ENCODE measurements at places on chromosomes 2 and 18.

- DNase-seq: peak; percentile 62
These were observed 29.8 kb downstream of the TOGARAM2 start for GRCh38 chr2:29010946-29011345.

DNA sequence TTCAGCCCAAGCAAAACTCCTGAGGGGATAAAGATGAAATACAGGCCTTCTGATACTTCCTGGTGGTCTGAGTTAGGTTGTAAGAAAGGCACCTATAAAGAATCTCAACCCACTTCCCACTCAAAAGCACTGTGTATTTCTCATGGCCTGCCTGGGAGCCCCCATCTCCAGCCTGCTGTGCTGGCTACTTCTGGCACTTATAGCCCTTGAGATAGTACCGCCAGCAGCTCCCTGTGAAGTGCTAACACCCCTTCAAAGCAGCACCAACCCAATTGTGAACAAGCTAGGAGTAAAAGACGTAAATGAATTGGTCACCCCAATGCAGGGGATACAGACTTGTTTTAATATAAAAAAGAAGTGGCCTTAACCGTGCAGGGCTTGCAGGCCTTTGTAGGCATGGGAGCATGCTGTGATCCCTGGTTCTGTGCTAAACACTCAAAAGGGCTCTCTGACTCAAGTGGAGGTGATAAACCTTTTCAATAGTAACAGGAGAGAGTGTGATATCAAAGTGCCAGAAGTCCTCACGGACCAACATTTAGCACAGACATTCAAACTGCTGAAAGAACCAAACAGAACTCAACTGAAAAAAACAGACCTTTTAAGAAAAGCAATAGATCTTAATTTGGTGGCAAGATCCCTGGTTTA lies 80.8 kb downstream of the RTN4 start:
- no peak for DNase-seq

DNA sequence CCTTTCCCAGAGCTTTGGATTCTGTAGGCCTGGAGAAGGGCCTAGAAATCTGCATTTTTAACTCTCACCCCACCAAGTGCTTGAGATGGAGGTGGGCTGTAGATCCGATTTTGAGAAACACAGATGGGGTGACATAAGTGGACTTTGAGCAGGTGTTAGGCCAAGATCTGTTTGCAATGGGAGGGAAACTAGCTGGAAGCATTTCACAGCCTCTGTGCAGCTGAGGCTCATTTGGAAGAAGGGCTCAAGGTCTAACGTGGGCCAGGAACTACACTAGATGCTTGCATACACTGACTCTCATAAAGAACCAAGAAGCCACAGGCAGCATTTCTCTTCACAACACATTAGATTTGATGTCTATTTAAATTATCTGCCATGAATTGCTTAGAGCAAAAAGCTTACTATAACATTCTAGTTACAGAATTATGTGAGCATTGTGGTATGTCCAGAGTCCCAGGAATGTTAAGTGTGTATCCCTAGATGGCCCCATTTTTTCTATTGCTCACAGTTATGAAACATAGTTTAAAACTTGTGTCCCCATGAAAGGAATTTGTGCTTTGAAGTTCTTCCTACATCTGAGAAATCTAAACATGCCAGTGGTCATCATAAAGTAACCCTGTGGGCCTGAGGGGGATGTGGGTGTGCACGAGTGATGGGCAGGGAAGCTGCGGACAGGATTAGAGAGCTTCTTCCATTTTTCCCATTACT lies 77.2 kb downstream of the CD28 start:
- DNase-seq: no peak

GRCh38 chr2:229371086-229371485 lies 100.0 kb upstream of the PID1 start:
- DNase-seq: no peak

DNA sequence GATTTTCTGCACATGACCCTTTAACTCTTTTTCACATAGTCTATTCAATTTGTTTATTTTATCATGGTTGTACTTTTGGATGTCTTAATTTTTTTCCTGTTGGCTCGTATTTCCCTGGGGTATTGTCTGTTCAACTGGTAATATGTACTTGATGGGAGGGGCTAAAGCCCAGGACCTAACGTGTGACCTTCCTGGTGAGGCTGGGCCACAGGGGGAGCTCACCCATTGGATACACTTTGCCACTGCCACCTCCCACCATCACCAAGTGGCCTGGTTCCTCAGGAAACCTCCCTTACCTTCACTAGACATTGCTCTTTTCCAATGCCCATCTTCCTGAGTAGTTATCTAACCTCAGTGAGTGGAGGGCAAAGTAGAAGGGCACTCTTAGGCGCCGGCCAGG lies 143.9 kb upstream of the LTBP1 start:
- no peak for DNase-seq

- no peak for DNase-seq
These were observed 38.1 kb downstream of the ME2 start for GRCh38 chr18:50917021-50917420.

- peak; percentile 77 for DNase-seq
These were observed 38.6 kb upstream of the NOTO start for GRCh38 chr2:73163483-73164367.

GRCh38 chr2:24816884-24817283 lies 23.7 kb downstream of the CENPO start:
- DNase-seq: no peak

GRCh38 chr2:223894009-223894408 lies 51.1 kb downstream of the WDFY1 start:
- no peak for DNase-seq

DNA sequence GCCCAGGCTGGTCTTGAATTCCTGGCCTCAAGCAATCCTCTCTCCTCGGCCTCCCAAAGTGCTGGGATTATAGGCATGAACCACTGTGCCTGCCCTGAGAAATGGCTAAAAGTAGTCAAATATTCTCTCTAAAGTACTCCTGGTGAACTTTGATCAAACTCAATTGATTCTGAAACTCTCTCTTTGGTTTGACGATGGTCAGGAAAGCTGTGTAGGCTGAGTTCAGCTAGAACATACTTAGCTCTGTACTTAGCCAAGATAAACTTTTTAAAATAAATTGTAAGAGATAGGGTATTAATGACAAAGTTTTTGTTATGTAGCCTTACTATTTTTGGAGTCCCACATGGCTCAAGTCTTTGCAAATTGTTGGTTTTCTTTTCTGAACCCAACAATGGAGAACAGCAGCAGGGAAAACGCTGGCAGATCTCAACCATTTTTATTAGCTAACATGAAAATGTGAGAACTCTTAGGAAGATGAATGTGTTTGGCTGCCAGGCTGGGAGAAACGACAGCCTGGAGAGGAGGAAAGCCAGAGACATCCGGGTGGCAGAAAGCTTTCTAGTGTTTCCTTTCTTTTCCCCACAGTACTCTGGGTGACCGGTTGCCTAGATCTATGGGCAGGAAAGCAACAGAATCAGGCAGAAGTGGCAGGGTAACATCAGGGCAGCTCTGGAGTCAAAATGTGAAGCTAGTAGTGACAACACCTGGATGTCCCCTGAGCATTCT lies 193.0 kb upstream of the LHCGR start:
- DNase-seq: no peak

- no peak for DNase-seq
These were observed 195.7 kb upstream of the SESTD1 start for GRCh38 chr2:179460181-179460929.

GRCh38 chr18:62713651-62714247 lies 1.6 kb upstream of the PHLPP1 start:
- no peak for DNase-seq

- peak; percentile 34 for DNase-seq
These were observed 22.1 kb downstream of the ABHD3 start for GRCh38 chr18:21682371-21683051.

- no peak for DNase-seq
These were observed 18.6 kb downstream of the LYPD1 start for GRCh38 chr2:132651115-132652045.

- DNase-seq: no peak
These were observed 8.8 kb upstream of the SALL3 start for GRCh38 chr18:78970774-78971333.

GRCh38 chr2:98598781-98599428 lies 9.4 kb downstream of the COA5 start:
- DNase-seq: no peak

DNA sequence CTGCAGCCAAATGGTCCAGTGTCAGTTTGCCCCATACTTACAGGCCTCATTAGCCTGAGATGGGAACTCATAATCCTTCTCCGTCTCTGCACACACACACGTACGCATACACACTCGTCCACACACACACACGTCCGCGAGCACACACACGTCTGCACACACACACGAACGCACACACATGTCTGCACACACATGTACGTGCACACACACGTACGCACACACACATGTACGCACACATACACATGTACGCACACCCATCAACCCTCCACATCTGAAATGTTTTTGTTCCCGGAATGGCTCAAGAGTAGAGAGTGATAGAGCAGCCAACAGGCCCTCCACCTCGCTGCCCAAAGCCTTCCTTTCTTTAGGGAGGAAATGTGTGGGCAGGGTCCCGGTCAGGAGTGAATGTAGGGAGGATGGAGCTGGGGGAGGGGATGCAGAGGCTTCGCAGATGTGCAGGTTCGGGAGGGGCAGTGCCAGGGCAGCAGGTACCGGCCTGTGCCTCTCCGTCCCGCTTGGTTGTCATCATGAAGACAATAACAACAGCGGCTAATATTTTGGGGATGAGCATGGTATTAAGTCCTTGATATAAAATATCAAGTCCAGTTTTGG lies 52.7 kb downstream of the PTGR3 start:
- no peak for DNase-seq

DNA sequence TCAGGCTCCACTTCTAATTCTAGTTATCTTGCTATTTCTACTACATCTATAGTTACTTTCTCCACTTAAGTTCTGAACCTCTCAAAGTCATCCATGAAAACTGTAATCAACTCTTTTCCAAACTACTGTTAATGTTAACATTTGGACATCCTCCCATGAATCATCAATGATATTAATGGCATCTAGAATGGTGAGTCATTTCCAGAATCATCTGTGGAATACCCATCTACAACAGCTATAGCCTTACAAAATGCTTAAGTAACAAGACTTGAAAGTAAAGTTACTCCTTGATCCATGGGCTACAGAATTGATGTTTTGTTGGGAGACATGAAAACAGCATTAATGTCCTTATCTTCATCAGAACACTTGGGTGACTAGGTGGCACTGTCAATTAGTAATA lies 35.4 kb downstream of the BARD1 start:
- DNase-seq: no peak

- DNase-seq: no peak
These were observed 77.8 kb downstream of the SCN9A start for GRCh38 chr2:166297951-166298350.

- DNase-seq: no peak
These were observed 20.5 kb downstream of the KIAA1328 start for GRCh38 chr18:36849288-36850006.

All from CD4-positive, alpha-beta T cell treated with Interleukin-6 for 4 hours (primary cell).